Stimulated activated CD4-positive, alpha-beta T cell treated with anti-CD3 and anti-CD28 coated beads, Interleukin-1b, Interleukin-23, amount 100 ng/mL, for 1 hour (primary cell): ENCODE measurements at places on chromosomes 4 and X.

GRCh38 chr4:95985791-95986550, 146.1 kb downstream of the PDHA2 start:
- no peak for DNase-seq

- DNase-seq, result no peak
Observed at GRCh38 chr4:184587221-184587620, 62.0 kb downstream of the CASP3 start.

- no peak for DNase-seq
Observed at GRCh38 chr4:163988865-163989264, 494.4 kb downstream of the TMA16 start.

- no peak for DNase-seq
Observed at GRCh38 chr4:6364581-6364980, 94.9 kb downstream of the WFS1 start.
